Stimulated activated CD4-positive, alpha-beta T cell treated with anti-CD3 and anti-CD28 coated beads, TNF-alpha, amount 100 ng/mL, for 24 hours (primary cell): ENCODE measurements at places on chromosomes 5 and 9.

DNA sequence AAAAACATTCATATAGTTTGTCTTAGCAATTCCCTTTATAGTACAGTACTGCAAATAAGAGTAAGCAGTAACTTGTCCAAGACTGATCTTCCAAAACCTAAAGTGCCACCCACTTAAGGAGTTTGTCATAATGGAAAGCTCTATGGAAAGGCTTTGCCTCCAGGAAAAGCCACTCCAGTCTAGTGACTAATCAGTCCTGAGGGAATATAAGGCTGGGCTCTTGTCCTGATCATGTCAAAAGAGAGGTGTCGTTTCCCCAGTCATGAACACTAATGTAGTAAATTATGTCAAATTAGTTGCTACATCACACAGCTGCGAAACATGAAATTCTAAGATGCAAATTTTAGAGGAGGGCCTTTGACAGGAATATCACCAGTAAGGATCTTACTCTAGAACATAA, 271.6 kb downstream of the GABRB2 start:
- DNase-seq: no peak

- no peak for DNase-seq
Measured at GRCh38 chr5:154189256-154189818, 1.2 kb upstream of the GALNT10 start.

DNA sequence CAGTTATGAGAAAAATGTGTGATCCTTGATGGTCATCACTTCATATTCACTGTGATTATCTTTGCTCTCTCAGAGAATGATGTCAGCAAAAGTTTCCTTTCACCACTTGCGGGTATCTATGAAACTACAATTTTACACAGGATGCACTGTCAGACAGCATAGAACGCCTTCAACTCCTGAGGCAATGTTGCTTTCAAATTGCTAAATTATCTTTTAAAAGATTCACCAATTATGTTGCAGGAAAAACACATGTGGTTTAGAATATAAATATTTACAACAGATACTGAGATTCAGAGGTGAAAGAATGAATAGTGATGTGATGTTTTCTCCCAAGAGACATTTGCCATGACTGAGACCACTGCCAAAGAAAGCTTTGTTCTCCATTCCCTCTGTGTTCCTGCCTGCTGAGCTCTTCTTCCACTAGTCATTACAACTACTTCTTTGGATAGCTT, 879.8 kb upstream of the DMAC1 start:
- no peak for DNase-seq

- DNase-seq: no peak
Measured at GRCh38 chr5:154162539-154163151, 27.9 kb upstream of the GALNT10 start.

DNA sequence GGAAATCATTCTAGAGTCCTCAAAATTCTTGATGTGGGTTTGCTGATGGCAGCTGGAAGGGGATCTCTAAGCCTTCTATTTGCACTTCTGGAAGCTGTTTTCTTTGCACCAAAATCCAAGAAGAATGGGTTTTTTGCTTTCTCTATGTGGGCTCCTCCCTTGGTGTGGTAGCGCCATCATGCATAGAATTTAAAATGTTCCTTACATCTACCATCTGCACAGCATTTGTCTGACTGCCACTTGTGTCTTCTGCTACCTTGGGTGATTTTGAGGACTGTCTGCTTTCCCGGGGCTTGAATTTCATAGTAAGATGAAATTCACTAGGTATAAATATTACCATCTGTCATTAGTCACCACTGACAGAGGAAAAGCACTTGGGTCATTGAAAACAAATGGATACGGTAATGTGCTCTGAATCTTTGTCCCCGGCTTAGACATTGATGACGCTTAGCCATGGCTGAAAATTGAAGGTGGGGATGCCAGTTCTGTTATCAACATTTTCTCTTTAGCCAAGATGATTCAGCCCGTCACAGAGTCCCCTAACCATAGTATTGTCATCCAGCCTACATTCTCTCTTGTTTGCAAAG, 30.0 kb downstream of the SNX30 start:
- DNase-seq: no peak

- DNase-seq: no peak
Measured at GRCh38 chr9:120152295-120152694, 427.7 kb downstream of the CDK5RAP2 start.

- no peak for DNase-seq
Measured at GRCh38 chr5:110441035-110441434, 285.4 kb downstream of the TMEM232 start.

DNA sequence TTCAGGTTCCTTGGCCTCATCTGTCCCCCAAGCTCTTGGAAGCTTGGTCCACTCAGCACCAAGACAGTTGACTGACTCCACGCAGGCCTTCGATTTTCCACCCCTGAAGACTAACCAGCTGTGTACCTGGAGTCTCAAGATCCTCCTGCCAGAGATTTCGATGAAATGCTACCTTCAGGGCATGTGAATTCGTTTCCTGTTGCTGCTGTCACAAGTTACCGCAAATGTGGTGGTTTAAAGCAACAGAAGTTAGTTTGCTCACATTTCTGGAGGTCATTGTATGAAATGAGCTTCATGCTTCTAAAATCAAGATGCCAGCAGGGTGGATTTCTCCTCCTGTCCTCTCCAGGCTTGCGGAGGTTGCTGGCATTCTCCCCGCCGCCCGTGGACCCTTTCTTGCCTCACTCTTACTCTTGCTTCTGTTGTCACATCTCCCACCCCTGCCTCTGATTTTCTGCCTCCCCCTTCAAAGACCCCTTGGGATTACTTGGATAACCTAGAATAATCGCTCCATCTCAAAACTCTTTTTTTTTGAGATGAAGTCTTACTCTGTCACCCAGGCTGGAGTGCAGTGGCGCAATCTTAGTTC, 27.6 kb upstream of the RETREG1 start:
- DNase-seq: no peak

- DNase-seq: no peak
Measured at GRCh38 chr5:132479111-132479951, 11.2 kb downstream of the IRF1 start.

DNA sequence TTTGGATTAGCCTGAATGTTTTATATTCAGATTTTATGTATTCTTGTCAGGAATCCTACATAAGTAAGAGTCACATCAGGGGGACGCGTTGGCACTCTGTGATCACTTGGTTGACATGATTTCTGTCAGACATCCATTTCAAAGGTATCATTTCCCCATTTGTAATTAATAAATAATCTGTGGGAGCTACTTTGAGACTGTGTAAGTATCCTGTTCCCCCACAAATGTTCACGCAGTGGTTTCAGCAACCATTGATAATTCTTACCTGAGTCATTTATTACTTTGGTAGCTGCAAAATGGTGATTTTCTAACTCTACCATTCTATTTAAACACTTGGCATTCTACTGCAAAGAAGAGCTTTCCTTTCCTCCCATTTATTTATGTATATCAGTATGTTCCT, 56.9 kb upstream of the TBC1D2 start:
- DNase-seq: no peak

DNA sequence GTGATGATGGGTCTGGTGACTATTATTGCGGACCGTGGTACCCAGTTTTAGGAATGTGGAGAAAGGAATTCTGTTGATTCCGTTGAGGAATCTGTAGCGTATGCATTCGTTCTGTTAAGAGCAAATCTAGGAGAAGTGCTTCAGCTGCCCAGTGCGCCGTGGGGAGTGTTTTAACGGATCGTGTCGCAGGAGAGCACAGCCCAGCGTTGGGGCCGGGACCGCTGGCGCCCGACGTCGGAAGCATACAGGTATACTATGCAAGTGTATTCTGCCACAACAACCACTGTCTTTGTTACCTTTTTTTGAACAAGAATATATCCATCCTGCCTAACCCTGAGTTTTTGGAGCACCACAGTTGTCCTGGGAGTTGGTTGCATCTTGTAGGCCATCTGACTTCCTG, 42.7 kb downstream of the TENT4A start:
- DNase-seq: no peak

DNA sequence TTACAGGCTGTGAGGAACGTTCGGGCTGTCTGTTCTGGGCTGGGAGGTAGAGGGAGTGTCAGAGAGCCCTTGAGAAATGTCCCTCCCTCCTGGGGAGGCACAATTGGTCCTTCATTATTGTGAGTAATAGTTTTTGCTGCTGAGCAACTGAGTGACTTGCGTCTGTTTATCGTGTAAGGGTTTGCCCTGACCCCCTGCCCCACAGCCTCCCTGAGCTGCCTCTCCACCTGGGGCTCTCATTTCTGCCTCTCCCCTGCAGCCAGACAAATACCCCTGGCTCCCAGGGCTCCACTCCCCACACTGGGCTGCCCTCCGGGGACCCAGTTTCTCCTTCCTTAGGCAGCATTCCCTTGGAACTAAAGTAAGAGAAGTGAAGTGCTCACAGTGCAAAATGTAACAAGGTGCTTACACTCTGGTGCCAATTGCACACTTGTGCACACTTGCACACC, 174.9 kb upstream of the MVB12B start:
- no peak for DNase-seq

DNA sequence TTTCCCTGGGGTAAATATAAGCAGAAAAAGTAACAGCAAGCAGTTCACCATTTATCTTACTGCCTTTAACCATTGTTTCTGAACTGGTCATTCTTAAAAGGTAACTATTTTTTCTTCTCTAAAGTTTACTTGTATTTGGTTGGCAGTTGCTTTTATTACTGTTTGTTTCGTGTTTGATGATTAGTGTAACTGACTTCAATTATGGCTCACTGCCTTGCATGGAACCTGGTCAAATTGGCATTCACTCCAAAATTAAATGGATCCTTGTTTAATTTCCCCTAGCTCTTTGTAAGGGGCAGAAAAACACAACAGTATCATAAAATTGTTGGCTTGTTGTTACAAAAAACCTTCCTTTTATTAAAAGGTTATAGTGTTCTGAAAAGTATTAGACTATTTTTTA, 1723.9 kb upstream of the CDH6 start:
- DNase-seq: no peak

DNA sequence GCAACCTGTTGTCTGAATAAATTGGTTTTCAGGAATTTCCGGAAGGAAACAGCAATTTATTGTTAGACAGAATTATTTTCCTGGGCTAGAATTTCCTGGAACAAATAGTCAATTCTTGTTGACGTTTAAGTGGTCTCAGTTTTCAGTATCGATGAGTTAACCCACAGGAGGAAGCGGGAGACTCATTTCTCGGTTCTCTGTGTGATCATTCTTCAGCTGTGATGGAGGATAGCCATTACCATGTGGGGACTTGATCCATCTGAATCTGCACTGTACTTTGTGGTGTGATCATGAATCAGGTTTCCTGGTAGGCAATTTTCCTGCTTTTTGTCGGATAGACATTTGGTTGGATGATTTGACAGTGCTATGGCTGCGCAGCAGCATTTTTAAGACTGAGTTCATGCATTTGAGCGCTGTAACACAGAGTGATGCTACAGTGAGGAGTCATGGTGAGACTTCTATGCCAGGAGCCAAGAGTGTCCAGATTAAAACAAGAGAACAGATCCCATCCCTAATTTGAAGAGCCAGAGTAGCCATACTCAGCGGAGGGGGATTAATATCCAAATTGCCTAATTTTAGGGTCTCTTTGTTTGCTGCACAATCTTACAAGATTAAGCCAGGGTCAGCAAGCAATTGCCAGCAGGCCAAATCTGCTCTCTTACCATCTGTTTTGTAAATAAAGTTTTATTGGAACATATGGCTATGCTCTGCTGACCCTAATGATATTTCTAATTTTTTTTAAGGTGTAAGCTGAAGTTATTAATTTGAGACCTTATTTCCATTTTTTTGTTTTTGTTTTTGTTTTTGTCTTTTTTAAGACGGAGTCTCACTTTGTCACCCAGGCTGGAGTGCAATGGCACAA, 355.9 kb downstream of the RAB3C start:
- no peak for DNase-seq

DNA sequence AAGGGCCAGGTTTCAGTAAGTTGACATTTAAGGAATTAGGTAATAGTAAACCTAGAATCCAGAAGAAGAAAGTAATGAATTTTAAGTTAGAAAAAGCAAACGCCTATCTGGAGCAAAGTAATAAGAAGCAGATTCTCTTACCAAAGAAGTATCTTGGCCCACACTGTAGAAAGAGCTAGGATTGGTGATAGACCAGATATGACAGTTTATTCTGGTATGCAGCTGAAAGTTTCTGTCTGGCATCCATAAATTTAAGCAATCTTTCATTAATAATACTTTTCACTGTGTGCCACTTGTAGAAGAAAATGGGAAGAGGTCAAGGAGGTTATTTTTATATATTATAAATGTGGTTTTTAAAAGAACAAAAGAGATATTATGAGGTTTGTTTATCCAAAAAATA, 3.0 kb downstream of the RECK start:
- DNase-seq: no peak

DNA sequence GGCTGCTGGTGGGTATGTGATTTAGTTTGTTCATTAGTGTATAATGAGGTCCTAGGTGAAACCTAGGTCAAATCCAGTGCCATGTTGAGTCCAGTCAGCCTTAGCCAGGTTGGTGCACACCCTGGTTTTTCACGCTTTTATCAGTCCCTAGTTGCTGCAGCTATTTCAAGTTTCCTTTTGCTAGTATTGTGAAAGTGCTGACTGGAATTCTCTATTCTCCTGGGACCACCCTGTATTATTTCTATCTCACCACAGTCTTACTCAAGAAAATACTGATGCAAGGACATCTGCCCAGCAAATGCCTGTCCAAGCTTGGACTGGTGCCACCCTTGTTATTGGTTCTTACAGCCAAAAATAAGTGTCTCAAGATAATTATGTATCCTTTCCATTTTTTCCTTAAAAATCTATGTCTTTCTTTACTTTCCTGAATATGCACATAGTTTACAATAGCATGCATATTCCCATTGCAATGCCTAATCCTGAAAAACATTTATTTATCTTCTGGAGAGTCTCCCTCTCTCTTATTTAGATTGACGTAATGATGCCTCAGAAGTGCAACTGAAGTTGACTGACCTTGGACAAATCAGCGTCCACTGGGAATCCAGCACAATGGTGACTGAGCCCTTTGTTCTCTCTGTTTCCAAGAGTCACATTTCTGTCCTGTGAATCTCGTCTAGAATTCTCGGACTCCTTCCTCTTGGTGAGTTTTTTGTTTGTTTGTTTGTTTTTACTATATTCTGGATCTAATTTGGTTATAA, 1075.0 kb downstream of the CDH9 start:
- DNase-seq: no peak

- no peak for DNase-seq
Measured at GRCh38 chr5:179331591-179332375, 13.5 kb downstream of the ADAMTS2 start.

- no peak for DNase-seq
Measured at GRCh38 chr5:24183981-24184380, 460.8 kb downstream of the CDH10 start.

GRCh38 chr9:3500044-3500443, 25.8 kb downstream of the RFX3 start:
- DNase-seq: no peak

- DNase-seq: no peak
Measured at GRCh38 chr5:142925795-142926194, 155.6 kb downstream of the ARHGAP26 start.

DNA sequence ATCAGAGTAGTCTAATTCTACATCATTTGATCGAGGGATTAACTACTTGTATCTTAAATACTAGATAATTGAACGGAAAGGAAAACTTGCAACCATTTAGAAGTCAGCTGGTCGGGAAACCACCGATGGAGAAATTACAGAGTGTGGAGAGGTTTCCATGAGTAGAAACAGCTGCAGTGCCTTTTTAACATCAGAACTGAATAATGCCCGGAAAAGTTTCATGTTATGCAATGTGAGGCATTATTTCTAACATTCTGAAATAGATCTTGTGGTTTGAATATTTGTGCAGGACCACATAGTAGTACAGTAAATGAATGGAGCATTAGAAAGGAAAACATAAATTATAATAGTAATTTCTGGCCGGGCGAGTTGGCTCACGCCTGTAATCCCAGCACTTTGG, 88.1 kb upstream of the RNF180 start:
- no peak for DNase-seq
